Bronchial epithelial cell (primary cell): ENCODE measurements at places on chromosomes 16 and 17. TPM values are rescaled to one million over a fixed set of nuclear protein-coding genes. Genes with fewer than 3 reads are reported as not detected.

Gene MEOX1
- not detected in 2 replicates for total RNA-seq

Gene REXO5
- 1.1 and 2.4 TPM in 2 replicates for total RNA-seq

Gene CRYBA1
- total RNA-seq = not detected in 2 replicates

Gene CDR2L
- total RNA-seq = 4.7 and 6.1 TPM in 2 replicates

DNA sequence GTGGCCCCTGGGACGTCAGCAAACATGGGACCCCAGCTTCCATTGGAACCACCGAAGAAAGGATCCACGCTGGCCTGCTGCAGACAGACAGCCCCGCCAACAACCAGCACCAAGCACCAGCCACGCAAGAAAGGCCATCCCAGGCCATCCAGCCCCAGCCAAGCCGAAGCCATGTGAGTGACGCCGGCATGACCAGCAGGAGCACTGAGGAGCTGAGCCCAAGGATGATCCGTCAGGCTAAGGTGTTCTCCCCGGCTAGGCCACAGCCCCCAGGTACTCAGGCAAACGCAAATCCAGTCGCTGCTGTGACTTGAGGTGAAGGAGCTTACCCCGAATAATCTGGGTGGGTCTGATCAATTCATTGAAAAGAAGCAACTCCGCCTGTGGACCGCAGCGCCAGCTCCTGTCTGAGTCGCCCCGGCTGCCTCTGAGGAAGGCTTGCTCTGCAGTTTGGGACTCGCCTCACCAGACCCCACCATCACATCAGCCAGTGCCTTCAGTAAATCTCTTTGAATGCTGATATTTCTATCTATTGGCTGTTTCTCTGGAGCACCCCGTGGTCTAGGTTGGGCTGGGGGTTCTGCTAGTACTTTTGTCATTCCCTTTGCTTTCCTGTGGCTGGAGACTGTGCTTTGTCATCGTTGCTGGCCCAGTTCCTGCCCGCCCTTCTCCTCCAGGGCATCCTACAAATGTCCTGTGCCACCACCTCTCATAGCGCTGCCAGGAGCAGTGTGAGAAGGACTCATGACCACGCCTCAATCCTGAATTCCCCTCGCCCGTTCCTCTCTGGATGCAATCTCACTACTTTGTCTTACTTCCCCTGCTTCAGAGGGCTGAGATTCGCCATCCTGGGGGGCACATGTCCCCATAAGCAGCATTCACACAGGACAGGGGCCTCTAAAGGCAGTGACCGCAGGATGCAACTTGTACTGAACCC, 8.1 kb upstream of the CBX2 start:
- DNase-seq = no peak

DNA sequence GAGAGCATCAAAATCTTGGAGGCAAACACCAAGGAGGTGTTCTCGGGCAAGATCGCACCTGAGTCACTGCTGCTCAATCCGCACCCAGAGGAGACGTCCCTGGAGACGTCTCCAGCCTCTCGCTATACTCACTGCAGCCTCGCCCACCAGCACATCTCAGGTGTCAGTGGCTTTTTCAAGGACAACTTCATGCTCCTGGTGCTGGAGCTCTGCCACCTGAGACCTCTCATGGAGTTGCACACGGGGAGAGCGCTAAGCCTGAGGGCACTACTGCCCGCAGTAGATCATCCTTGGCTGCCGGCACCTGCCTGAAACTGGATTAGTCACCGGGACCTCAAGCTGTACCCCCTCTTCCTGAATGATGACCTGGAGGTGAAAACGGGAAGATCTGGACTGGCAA, 2.6 kb upstream of the MBTPS1 start:
- DNase-seq = peak; percentile 41

DNA sequence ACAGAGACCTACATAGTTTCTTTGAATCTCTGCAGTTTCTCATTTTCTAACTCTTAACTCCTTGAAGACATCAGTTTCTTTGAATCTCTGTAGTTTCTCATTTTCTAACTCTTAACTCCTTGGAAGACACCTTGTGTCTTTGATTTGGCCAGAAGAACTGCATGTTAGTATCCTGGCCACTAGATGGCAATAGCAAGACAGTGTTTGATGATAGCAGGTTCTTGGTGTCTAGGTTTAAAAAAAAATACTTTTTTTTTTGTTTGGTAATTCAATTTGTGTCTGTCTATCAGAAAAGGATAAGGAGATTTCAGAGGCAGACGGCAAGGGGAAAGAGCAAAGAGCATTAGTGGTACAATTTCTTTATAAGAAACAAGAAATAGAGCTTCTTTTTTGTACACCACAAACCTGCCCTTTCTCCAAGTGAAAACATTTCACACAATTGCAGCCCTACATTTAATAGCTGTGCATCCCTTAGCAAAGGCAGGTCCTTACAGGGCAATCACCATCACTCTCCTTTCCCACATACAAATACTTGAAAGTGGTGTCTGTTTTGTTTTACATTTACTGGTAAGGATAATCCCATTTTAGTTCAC, 1324.9 kb upstream of the CDH8 start:
- DNase-seq = peak; percentile 55

DNA sequence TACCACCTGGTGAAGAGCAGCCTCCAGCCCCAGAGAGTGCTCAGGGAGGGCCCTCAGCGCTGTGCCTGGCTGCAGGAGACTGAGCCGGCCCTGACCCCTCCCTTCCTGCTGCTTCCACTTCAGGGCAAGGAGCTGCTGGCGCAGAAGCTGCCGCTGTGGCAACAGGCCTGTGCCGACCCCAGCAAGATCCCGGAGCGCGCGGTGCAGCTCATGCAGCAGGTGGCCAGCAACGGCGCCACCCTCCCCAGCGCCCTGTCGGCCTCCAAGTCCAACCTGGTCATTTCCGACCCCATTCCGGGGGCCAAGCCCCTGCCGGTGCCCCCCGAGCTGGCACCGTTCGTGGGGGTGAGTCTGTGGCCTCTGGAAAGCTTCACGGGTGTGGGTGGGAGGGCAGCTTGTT, 61.9 kb upstream of the PVALEF start:
- no peak for DNase-seq

DNA sequence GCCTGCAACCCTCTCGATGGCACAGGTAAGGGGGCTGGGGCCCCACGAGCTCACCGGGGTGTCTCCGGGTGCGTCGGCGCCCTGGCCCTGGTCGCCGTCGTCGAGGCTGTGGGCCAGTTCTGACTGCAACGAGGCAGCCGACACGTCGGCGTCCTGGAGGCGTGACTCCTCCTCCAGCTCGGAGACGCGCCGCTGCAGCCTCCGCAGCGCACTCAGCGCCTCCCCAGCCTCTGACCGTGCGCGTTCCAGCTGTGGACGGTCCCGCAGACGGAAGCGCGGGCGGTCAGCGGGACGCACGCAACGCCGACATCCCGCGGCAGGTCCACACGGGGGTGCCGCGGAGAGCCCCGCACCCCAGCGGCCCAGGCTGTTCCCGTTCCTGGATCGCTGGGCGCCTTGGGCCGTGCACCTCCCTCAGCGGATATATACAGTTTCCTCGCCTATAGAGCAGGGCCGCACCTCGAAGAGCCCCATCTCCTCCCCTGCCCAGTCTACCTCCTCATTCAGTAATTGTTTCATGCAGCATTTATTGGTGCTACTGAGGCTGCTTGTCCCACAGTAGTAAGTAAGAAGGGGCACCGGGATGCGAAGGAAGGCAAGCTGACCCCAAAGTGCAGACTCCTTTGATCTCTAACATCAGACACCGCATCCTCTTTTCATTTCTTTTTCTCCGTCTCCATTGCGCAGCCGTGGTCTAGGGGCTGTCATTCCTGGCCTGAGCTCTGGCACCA, 5.8 kb downstream of the THOC6 start:
- DNase-seq = peak; percentile 32

DNA sequence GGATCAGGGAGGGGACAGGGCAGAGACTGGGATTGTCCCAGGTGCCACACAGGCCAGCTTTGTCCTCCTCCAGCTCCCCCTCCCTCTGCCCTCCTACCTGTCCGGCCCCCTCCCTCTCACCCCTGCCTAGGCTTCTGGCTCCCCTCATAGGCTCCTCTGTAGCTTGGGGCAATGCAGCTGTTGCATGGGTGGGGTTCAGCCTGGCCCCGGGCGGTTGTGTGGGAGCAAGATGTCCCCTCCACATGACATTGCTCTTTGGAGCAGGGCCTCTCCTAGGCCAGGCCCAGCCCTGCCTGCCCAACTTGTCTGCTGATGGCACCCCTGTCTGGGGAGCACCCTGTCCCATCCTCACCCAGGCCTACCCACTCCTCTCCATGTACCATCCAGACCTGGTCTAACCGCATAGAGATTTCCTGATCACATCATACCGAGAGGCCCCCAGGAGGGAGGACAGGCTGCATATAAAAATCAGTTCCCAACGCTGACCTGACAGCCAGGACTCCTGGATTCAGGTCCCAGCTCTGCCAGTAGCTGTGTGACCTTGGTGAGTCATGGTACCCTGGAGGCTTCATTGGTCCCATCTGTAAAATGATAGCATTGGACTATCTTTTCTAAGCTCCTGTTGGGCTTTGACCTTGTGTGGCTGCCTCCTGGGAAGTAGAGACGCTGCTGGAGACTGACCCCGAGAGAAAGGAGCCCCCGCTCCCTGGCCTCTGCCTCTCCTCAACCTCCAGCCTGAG, 48.8 kb upstream of the DLX4 start:
- DNase-seq = no peak

GRCh38 chr16:27202923-27203506, 311 bp upstream of the KDM8 start:
- no peak for DNase-seq

DNA sequence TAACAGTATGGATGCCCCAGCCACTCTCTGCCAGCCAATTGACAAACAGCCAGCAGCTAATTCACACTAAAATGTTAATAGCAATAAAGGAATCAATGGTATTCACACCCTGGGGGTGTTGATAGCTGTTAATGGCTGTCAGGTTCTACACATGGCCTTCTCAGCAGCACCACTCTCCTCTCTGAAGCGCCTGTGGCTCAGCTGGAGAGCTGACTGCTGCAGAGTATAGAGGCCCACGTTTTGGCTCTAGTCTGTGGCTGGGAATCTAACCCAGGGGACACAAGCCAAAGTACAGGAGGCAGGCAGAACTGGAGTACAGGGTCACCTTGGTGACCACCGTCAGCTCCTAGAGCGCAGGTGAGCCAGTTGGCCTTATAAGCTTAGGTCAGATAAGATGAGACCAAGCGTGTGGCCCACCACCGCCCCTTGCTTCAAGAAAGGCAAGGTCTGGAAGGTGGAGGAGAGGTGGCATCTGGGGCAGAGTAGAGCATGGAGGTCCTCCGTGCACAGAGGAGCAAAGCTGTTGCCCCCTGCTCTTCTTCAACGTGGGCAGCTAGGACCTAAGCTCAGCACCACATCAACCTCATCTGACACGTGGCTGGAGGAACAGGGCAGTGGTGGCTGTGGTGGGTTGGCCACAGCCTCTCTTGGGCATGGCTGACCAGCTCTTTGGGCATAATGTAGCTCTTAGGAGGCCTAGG, 25.4 kb downstream of the CCR7 start:
- DNase-seq = no peak

DNA sequence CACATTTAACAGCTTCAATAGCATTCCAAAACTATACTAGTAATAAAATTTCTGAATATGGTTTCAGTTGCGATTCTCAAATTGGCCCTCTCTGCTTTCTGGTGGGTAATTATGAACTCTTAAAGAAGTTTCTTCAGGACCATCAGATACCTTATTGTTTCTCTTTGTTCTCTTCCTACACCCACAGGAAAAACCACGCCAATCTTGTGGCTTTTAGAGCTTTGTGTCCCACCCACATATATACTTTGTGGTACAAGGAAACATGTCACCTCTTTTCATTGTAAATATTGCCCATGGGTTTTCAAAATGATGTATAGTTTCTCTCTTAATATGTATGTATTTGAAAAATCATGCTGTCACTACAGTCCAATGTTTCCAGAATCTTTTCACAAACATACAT, 12.1 kb downstream of the ABCA9 start:
- no peak for DNase-seq

DNA sequence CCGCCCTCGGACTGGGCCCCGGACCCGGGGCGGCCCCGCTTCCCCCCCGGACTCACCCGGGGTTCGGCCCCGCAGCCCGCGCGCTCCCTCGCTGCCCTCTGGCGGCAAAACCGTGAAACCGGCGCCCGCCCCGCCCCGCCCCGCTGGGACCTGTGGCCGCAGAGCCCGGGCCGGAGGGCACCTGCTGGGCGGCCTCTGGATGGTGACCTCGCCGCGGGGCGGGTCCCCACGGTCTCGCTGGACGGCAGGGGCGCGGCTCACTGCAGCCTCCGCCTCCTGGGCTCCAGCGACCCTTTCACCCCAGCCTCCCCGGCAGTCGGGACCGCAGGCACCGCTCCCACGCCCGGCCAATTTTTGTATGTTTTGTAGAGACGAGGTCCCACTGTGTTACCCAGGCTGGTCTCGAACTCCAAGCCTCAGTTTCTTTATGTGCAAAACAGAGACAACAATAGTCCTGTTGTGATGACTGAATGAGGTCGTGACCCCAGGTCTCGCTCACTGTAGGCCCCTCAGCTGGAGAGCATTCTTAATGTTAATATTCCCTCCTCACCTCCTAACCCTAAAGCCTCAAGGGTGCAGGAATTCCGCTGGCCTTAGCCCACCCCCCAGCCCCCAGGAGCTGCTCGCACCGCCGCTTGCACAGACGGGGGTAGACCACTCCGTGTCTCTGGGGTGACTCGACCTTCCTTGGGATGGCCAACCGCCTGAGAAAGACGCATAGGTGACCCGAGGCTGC, 33.7 kb upstream of the RPH3AL start:
- DNase-seq = no peak

- peak; percentile 95 for DNase-seq
Observed at GRCh38 chr17:40314584-40314956, 5.6 kb downstream of the RARA start.

DNA sequence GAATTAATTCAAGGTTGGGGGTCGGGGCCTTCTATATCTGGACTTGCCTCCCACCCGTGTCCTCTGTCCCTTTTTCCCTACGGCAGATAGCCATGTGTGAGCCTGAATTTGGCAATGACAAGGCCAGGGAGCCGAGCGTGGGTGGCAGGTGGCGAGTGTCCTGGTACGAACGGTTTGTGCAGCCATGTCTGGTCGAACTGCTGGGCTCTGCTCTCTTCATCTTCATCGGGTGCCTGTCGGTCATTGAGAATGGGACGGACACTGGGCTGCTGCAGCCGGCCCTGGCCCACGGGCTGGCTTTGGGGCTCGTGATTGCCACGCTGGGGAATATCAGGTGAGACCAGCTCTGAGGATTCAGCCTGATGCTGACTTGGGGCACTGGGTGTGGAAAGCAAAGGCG, 365 bp downstream of the AQP8 start:
- DNase-seq = no peak

DNA sequence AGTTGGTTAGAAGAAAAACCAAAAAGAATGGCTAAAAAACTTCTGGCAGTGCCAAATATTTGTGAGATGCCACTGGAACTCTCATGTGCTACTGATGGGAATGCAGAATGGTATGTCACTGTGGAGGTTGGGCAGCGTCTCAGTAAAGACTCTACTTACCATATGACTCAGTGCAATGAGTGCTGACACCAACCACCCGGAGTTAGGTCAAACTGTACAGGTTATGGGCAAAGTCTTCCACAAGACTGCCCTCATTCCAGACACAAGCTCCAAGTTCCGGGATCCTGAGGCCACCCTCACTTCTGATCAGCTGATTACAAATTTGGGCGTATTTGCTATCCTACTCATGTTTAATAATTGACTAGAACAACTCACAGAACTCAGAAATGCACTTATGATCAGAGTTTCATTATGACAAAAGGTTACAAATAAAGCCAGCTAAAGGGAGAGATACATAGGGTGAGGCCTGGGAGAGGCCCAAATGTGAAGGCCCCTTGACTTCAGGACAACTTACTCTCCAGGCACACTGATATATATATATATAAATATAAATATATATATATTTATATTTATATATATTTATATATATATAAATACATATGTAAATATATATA, 114.9 kb downstream of the TRIM37 start:
- peak; percentile 47 for DNase-seq
